Left hindlimb (tissue), 1 donor: ENCODE measurements at places on chromosomes 12 and 14.

- DNase-seq: no peak
Observed at GRCh38 chr12:131770120-131770519, 58.1 kb upstream of the MMP17 start.

DNA sequence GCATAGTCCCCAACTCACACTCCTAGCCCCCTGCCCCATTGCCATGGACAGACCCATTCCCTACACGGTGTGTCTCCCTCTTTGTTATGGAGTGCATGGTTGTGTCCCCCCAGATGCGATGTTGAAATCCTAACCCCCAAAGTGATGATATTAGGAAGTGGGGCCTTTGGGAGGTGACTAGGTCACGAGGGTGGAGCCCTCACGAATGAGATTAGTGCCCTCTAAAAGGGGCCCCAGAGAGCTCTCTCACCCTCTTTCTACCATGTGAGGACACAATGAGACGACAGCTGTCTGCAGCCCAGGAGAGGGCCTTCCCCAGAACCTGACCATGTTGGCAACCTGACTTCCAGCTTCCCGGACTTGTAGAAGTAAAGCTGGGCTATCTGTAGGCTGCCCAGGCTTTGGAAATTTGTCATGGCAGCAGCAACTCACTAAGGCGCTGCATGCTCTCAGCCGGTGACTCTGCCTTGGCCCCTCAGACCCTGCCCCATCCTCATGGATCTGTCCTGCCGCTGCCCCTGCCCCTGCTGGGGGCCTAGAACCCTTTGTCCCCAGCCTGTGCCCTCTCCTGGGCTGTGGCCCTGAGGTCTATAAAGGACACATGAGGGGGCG, 318.1 kb upstream of the RTL1 start:
- DNase-seq: no peak

DNA sequence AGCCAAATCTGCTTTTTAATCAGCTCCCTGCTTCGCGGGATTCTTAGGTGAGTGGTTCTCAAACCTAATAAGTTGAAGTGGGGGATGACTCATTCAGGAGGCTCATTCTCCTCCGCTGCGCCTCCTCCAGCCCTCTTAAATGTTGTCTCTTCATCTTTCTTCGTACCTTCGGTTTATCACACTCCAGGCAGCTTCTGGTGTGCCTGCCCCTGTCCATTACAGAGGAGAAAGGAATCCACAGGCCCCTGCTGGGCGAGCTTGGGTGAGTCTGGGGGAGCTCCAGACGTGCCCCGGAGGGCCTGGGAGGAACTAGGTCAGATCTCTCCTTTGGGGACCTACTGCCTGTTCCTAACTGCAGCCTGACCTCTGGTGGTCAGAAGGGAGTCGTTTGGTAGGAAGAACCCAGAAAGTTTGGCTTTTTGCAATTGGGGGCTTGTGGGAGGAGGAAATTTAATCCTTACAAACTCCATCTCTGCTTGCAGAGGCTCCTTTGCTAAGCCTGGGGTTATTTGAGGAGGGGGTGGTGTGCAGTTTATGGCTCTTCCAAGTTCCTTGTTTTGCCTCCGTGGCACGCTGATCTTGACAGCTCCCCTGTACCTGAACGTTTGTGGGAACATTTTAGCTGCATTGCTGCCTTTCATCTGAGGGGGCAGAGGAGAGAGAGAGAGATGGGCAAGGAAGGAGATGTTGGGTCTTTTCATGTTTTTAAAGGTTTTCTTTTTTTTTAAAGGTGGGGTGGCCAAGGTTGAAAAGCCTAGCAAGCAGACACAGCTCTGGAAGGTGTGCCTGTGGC, 84.1 kb upstream of the GNG2 start:
- DNase-seq: peak; percentile 63

DNA sequence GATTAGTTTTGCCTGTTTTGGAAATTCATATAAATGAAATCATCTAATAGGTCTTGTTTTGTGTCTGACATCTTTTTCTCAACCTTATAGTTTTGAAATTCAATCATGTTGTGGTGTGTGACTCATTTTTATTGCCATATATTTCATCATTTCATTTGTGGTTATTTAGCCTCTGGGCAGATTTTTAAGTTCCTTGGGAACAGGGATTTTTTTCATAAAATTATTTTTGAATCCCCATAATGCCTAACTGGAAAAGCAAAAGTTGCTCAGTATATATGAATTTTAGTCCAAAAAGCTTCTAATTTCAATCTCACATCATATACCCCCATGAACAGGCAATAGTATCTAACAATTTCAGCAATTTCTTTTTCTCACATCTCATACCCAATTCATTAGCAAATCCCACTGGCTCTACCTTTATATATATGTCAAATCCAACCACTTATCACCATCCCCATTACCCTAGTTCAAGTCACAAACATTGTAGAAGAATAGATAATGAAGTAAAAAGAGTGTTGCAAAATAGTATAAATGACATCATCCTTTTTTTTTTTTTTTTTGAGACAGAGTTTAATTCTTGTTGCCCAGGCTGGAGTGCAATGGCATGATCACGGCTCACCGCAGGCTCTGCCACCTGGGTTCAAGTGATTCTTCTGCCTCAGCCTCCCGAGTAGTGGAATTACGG, 2.6 kb upstream of the OR6J1 start:
- DNase-seq: no peak

DNA sequence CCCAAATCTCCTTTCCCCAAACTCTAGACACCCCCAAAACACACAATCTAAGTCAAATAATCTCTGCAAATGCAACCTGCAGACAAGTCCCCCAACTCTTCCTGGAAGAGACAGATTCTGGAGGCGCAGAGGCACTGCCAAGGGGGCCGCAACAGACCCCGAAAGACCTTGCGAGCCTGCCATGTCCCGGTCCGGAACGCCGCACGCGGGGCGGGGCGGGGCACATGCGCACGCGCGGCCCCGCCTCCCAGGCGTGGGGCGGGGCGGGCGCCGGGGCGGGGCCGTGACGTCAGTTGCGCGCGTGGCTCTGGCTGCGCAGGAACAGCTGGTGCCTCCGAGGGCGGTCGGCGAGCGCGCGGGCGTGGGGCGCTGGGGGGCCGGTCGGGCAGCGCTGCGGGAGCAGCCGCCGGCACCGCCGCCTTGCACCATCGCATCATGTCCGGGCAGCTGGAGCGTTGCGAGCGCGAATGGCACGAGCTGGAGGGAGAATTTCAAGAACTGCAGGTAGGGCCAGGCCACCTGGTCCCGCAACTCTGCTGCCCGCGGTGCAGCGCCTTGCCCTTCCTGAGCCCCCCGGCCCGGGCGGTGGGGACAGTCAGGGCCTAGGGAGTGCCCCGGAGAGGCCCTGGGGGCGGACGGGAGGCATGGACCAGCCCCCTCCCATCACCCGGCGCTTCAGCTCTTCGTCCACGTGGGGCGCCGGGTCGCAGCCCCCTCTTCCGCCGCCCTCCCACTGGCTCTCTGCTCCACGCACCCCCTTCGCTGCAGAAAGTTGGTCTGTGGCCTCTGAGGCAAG, at the start of gene TMEM120B:
TSS of gene TMEM120B (plus strand) at position 292 of the 796 bp plus-strand sequence. CDS start at position 436, 144 bp downstream.
- peak; percentile 90 for DNase-seq

DNA sequence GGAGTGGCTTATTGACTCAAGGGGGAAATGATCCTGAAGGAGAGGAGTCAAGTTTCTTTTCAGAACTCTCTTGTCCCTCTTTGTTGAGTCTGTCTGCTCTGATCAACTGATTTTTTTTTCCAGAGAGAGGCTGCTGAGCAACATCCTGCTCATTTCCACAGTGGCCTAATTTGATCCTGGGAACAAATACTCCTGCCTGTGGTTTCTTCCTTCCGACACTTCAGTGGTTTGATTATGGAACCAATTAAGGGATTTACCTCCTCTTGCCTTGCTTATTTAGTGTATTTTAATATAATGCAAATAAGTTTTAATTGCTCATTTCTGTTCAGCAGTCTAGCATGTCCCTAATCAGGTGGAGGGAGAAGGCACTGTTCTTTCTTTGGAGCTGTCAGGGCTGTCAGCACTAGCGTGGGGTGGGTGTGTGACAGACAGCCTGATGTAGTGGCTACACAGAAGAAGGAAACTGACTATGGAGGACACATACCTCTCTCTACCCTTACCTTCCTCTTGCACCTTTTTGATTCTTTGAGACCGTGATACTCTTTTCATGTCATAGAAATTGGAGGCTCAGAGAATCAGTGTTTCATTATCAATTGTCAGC, 344.9 kb upstream of the STXBP6 start:
- no peak for DNase-seq

GRCh38 chr12:95975491-95975890, 20.7 kb downstream of the HAL start:
- DNase-seq: no peak

GRCh38 chr12:87121896-87122295, 865.7 kb upstream of the MGAT4C start:
- DNase-seq: no peak

GRCh38 chr14:32374155-32374554, 45.1 kb downstream of the AKAP6 start:
- DNase-seq: no peak

DNA sequence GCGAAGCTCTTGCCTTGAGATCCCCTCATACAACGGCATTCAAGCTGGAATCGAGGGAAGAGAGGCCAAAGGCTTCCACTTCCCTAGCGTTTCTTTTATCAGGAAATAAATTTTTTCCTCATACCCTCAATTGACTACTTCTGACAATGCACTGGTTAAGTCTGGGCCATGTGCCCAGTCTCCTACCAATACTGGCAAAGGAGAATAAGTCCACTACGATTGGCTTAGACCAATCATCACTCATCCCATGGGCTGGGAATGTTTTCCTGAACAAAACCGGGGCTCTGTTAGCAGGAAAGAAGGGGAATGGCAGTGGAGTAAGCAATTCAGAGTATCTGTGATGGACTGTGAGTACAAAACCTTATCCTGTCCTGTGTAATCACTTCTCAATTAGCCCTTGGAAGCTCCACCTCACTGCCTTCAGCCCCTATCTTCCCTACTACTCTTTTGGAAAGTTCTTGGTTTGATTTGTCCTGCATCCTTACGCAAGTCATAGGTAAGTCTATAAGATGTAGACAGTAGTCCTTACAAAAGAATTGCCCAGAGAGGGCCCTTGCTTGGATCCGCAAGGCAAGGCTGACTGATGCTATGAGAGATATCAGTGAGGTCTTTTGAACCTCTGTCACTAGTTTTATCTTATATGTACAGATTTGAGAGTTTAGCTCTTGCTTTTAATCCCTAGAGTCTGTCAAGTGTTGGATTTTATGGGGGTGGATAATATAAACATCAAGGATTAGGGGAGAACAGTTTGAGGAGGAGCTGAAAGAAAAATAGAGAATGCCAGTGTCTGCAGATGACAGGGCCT, 36.3 kb upstream of the CDK17 start:
- no peak for DNase-seq

DNA sequence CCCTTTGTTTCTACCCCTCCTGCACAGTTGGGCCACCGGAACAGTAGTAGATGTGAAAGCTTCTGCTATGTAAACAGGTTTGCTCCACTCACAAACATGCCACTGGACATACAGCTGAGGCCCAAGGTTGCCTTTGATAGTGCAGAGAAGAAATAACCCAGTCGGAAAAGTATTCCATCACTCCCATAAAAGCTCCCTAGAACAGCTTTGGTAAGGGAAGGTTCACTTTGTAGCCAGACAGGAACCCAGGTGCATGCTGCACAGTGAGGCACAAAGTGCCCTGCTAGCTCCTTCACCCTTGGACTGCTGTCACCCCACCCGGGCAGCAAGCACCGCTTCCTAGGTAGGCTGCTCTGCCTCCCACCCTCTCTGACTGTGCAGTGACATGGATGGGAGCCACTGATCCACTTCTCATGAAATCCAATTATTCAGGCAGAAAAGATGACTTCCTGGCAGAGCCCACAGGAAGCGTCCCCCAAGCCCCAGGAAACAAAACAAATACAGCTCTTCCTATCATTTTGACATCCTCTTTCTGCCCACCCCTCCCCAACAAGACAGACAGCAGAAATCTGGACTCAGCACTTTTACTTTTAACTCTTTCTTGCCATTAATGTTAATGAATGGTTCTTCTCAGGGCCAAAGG, 100.2 kb downstream of the SRGAP1 start:
- DNase-seq: no peak

GRCh38 chr12:785706-786105, 33.3 kb downstream of the WNK1 start:
- no peak for DNase-seq

- no peak for DNase-seq
Observed at GRCh38 chr12:131147894-131148293, 194.2 kb downstream of the ADGRD1 start.

- no peak for DNase-seq
Observed at GRCh38 chr12:123998344-123998990, 25.5 kb downstream of the ZNF664 start.

DNA sequence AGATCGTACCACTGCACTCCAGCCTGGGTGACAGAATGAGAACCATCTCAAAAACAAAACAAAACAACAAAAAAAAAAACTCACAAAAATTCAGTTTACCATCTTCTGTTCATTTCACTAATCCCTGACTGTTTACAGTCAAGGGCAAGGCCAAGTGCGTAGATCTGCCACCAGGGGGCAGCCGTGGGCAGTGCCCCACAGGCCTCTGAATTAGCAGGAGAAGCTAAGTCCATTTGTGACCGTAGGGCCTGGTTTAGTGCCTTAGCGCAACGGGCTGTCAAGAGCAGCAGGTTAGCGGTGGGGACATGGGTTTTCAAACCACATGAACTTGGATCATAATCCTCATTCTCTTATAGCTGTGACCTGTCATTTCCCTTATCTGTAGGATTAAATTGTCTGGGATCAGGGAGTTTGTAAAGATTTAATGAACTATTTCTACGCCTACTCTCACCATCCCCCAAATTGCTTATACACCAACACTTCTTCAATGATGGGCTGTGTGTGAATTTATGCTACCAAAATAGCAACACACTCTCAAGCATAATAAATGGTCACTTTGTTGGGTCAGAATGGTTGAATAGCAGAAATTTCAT, 49.0 kb downstream of the KCTD10 start:
- DNase-seq: peak; percentile 75
